NCI-H1436 treated with DMSO at 0.1 percent for 48 hours (cell line): ENCODE measurements at places on chromosomes 2 and 18.

DNA sequence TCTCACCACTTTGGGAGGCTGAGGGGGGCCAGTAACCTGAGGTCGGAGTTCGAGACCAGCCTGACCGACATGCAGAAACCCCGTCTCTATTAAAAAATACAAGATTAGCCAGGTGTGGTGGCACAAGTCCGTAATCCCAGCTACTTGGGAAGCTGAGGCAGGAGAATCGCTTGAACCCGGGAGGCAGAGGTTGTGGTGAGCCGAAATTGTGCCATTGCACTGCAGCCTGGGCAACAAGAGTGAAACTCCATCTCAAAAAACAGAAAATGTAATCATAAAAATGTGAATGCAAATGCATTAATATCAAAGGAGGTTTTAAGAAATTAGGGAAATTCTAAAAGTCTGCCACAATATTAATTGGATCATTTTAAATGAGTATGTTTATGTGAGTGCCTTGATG is 45.7 kb downstream of the ACTR2 start:
- DNase-seq: no peak

DNA sequence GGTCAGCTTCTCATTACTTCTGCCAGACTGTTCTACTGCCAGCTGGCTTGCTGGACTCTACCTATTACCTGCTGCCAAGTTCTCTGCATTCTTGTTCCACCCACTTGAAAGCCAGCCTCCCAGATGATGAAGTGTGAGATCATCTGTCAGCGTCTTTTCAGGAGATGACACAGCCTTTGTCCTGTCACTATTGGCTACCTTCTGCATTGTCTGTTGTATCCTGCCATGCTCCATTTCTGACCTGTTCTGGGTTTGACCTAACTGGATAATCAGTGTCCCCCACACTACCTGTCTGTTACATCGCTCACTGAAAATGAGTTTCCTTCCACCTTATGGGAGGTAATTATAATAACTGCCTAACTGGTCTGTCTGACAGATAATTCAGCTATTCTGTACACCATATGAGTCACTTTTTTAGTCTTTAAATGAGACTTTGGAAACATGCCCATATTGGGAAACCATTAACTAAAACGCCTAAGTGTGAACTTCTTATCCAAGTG is 520.6 kb downstream of the METTL4 start:
- DNase-seq: no peak

DNA sequence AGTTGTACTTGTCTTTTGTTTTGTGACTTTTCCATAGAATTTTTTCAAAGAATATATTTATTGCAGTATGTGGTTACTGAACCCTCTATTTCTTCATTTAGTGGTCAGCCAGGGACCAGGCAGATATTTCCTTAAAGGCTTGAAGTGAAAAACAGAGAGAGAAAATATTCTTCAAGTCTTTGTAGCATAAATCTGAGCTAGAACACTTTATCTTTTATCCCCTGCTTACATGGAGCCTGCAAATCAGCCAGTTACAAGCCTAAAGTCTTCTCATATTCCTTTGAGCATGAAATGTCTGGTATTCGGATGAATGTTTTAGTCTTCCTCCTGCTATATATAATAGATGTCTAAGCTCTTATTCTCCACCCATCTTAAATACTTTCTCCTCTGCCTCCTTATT is 1557.5 kb upstream of the ACVR2A start:
- DNase-seq: no peak

- no peak for DNase-seq
These were observed 81.1 kb downstream of the TRIB2 start for GRCh38 chr2:12797815-12798214.

GRCh38 chr2:223469270-223470046 is 132.7 kb downstream of the SCG2 start:
- no peak for DNase-seq
